Erythroblast (primary cell): ENCODE measurements at places on chromosomes 2 and 18.

DNA sequence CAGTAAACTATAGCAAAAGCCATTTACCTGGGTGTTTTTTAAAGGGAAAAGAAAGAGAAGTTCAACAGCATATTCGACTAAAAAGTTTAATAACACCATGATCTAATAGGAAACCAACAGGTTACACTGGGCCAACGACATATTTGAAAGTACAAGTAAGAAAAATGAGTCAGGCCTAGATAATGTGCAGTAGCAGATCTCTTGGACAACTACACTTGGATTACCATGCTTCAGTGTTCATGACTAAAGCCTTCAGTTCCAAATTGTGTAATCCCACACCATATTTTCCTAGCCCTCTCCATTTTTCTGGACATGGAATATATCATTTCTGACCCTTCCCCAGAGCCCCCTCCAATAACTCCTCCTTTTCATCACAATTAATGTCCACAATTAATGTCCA lies 39.1 kb upstream of the FIGN start:
- no peak for DNase-seq

DNA sequence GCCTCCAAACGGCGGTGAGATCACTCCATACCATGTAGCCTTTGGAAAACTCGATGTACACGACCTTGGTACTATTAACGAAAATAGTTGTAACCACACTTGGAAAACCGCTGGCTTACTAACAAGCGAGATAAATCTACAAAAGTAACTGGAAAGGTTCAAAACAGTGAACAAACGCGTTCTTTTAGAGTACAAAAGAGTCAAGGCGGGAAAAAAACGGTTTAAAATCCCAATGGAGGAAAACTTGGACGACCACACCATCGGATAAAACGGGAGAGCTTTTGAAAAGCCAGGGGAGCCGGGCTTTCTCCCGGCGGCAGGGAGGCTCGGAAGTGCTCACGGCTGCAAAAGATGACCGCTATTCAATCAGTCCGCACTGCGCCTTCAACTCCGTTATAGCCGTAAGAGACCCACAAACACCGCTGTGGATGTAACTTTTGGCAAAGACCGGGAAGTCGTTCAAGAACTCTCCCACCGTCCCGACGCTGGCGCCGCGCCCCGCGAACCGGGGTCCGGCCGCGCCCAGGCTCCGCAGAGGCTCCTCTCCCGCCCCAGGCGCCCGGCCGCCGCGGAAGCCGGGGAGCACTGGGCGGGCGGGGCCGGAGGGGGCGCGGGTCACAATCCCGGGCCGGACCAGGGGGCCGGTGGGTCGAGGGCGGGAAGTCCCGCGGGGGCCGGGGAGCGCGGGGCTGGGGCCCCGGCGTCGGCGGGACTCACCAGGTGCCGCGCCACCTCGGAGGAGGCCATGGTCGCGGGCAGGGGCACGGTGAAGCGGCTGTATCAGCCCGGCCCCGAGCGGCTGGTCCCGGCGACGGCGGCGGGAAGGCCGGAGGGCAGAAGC lies 465 bp downstream of the SEPTIN10 start:
- DNase-seq = no peak

GRCh38 chr2:168948621-168949212 lies 47.6 kb downstream of the G6PC2 start:
- peak; percentile 45 for DNase-seq

DNA sequence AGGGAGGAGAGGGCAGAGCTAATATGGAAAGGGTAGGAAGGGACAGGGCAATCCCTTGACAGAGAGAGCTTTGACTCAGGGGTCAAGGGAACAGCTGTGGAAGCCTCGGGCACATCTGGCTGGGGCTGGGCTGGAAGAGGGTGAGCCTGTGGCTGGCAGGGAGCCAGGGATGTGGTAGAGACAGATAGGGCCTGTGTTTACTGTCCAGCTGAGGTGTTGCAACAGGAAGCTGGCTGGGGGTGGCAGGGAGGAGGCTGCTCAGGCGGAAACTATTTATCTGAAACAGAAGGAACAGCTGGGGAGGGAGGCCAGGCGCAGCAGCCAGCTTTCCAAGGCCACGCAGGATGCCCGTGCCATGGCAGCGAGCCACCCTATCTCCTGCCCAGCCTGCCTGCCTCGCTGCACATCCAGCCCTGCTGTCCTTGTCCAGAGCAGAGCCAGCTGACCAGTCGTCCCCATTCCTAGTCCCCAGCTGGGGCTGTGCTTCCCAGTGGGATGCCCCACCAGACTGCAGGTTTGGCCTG lies 264.7 kb downstream of the CYP26B1 start:
- peak; percentile 95 for DNase-seq

DNA sequence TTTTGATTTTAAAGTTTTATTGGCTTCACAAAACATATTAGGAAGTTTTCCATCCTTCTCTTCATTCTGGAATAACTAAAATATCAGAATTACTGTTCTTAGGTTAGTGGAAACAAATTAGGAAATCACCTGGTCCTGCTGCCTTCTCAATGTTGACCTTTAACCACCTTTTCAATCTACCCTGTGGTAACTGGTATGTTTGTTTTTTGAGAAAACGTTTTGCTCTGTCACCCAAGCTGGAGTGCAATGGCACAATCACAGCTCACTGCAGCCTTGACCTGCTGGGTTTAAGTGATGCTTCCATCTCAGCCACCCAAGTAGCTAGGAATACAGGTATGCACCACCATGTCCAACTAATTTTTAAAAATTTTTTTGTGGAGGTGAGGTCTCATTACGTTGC lies 28.4 kb downstream of the ACYP2 start:
- DNase-seq = no peak

- DNase-seq = no peak
These were observed 36.2 kb downstream of the ANKRD44 start for GRCh38 chr2:197274349-197274748.

- no peak for DNase-seq
These were observed 16.7 kb upstream of the ASAP2 start for GRCh38 chr2:9189901-9190300.

DNA sequence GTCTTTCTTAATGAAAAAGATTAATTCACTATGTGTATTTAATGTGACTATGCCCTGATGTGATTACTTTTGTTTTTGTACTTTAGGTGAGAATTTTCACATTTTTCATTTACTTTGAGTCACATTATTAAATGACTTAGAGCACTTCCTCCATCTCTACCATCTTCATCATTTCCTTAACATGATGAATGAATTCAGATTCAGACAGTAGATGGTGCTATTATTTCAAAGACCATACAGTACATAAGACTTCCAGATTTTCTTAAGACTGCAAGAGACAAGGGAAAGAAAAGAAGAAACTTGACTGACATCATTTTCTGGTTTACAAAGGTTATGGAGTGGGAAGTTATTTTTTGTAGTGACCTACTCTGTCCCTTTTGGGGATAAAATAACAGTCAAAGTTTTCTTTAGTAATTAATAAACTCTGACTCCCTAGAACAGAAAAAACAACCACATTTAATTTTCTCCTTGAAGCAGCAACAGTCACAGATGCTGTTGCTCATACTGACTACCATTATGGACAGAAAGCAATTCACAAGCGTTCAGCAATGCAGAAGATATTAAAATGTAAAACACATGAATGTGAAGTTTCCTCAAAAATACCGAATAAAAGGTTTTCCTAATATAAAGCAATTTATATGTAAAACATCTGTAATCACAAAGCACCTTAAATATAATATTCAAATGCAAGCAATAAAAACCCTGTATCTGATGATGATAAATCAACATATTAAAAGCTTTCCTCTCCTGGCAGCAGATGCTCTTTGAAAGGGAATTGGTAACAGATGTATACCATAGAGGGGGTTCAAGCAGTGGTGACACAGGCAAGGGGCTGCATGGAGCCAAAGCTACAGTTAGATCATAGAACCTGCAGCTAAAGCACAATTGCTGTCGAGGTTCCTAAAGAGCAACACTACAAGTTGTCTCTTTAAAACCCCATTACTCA lies 1010.9 kb upstream of the NXPH2 start:
- DNase-seq = peak; percentile 11

GRCh38 chr2:15874854-15875804 lies 65.2 kb upstream of the MYCN start:
- DNase-seq = no peak

DNA sequence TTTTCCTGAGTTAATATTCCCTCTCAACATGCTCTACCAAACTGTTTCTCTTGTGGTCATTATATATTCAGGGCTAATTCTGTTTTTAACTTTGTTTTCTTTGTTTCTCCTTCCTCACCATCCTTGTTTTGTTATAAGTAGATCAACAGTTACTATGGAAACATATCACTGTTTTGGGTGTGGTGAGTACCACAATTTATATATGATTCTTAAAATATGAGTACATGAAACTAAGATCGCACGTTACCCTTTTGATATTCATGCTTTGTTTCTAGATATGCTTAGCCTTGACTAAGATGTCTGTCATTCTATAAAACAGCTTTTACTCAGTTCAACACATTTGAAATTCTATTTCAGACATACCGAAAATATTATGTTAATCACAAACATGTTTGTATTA lies 232.3 kb upstream of the ITGA4 start:
- DNase-seq = no peak

DNA sequence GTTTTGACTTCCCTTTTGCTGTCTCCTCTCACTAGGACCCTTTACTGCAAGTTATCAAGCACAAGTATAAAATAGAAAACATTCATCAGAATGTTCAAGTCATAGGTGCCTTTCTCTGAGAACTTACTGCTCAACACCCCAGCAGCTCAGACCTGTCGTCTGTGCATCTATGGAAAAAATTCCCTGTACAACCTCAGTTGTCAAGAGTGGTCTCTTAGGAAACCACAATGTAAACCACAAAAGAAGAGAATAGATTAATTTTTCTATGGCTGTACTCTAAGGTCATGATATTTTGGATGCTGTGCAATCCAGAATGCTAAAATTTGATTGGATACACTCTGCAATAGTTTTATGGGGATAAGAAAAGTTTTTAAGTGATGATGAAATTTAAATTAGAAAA lies 84.1 kb downstream of the RBMS1 start:
- DNase-seq = no peak

- DNase-seq = peak; percentile 52
These were observed 6.5 kb downstream of the SPR start for GRCh38 chr2:72893594-72894319.

DNA sequence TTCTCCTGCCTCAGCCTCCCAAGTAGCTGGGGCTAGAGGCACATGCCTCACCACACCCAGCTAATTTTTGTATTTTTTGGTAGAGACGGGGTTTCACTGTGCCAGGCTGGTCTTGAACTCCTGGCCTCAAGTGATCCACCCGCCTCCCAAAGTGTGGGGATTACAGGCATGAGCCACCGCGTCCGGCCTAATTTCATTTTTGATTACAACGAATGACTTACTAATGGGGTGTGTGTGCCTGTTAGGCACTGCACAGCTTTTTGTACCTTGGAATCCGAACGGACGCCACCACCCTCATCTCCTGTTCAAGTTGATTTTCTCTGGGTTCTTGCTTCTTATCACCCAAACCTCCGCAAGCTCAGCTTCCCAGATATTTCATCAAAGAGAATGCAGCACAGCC lies 17.2 kb downstream of the PTMA start:
- DNase-seq = no peak

- no peak for DNase-seq
These were observed 62.1 kb downstream of the NDUFA10 start for GRCh38 chr2:239962890-239963591.

GRCh38 chr2:52571380-52572347 lies 1195.9 kb upstream of the CHAC2 start:
- DNase-seq = no peak

DNA sequence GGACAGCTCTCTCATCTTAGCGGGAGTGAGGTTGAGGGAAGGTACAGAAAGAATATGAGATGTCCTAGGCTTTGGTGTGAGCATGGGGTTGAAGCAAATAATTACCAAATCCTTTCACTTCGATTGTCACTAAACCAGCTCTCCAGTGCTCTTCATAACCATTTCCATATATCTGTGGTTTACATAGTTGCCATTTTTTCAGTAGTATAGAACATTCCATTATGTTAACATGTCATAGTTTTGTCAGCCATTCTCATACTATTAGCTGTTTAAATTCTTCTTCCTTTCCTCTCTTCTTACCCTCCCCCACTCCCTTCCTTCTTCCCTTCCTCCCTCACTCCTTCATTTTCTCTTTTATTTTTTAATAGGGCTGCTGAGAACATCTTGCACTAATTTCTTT lies 205.9 kb downstream of the BABAM2 start:
- DNase-seq = no peak

GRCh38 chr2:174442546-174443510 lies 44.0 kb downstream of the GPR155 start:
- no peak for DNase-seq

DNA sequence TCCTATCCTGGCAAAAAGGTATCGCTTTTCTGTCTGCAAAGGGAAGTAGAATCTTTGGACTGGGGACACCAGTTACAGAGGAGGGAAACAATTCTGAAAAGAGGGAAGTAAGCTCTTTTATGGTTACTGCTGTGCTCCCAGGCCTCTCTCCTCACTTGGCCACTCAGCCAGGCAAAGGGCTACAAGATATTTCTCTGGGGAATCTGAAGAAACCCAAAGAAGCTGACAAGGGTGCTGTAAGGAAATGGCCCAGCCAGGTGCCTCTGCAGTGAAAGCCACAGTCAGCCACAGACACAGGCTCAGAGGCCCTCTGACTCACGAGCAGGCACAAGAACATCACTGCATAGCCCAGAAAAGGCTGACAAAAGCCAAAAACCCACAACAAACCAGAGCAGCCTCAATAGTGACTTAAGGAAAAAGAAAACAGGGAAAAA lies 5.8 kb downstream of the HDLBP start:
- DNase-seq = no peak

DNA sequence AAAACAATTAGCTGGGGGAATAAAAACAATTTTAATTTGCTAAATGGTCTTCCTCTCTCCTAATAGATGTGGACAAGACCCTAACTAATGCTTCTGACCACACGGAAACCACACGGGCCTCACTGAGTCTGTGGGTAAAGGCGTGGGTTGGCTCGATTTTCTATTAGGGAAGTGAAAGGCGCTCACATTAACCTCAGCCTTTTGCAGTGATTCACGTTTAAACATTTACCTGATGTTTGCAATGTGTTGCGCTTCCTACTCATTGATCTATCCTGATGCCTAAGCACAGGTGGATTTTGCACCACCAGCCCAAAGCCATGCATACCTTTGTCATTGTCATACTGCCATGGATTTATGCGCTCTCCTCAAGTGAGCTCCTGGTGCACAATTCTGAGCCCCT lies 35.6 kb upstream of the NRP2 start:
- DNase-seq = no peak

DNA sequence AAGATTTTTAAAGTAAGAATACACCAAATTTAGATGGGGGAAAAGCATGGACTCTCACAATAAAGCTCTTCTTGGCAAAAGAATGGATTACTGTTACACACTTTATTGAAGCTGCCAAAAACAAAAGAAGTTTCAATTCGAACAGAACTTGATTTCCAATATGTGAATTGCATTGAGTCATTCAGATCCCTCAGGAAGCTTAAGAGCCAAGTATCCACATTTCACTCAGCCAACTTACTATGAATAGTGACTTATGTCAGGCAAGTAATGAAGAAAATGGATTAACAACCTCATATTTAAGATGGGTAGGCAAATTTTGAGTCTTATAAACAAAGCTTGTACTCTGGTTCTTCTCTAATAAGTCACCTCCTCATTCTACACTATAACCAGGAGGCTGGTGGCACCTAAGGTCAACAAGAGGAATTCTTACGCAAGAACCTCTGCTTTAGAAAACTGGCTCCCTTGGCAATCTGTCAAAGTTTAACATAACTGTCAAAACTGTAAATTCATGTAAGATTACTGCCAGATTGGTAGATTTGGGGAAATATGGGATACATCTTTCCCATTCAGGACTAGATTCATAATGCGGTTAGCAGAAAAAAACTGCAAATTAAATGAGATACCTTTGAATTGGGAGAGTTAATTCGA lies 6.0 kb downstream of the HADHA start:
- DNase-seq = peak; percentile 26

GRCh38 chr2:12302140-12302539 lies 414.6 kb upstream of the TRIB2 start:
- no peak for DNase-seq

- DNase-seq = no peak
These were observed 124.3 kb downstream of the ICOS start for GRCh38 chr2:204060841-204061240.
